ENCODE measurements at places on chromosomes 5 and 9.

- no peak for DNase-seq
Observed at GRCh38 chr5:9381464-9381863, 164.4 kb downstream of the SEMA5A start.

- DNase-seq = peak; percentile 37
Observed at GRCh38 chr9:89046832-89047231, 55.6 kb downstream of the S1PR3 start.

DNA sequence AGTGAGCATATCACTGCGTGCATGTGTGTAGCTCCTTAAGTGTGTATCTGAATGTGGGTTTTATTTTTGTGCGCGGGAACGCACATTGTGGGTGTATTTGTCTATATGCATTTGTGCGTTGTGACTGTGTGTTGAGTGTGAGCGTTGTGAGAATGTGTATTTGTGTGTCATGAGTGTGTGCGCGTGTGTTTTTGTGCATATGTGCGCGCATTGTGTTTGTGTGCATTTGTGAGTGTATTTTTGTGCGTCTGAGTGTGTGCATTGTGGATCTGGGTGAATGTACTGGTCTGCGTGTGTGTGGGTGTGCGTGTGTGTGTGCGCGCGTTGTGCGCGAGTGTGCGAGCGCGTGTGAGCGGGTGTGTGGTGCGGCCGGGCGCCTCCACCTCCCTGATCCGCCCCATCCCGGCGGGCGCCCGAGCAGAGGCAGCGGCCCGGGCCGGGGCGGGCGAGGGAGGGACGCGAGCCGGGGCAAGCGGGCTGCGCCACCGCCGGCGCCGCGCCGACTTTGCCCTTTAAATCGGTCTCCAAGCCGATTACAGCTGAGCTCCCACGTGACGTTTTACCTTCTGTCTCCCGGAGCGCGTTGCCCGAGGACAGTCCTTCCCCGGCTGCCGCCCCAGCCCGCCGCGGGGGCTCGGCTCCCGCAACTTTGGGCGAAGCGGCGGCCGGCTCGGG is at the start of gene RASGRF2:
Gene RASGRF2 (plus strand): TSS at position 596 of the 675 bp plus-strand sequence. CDS start 376 bp downstream, outside the sequence.
- no peak for DNase-seq

DNA sequence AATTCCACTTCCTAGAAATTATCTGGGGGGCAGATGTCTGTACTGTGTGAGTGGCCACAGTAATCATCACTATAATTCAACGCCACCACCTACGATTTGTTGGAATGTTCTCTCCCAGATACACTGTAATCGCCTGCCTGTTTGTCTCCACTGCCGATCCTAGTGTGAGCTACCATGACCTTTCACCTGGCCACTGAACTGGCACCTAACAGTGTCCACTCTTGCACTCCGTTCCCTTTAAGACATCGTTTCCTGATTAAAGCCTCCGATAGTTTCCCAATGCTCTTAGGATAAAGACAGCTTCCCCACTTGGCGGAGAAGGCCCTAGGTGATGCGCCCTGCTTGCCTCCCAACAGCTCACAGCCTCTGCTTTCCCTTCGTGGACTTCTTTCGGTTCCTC is 4.0 kb downstream of the PHYKPL start:
- DNase-seq = no peak

Data from femur (tissue), 1 donor.